ENCODE measurements at places on chromosomes 6 and 20.

- no peak for DNase-seq
These were observed 2.7 kb upstream of the LY6G5C start for GRCh38 chr6:31683591-31683990.

DNA sequence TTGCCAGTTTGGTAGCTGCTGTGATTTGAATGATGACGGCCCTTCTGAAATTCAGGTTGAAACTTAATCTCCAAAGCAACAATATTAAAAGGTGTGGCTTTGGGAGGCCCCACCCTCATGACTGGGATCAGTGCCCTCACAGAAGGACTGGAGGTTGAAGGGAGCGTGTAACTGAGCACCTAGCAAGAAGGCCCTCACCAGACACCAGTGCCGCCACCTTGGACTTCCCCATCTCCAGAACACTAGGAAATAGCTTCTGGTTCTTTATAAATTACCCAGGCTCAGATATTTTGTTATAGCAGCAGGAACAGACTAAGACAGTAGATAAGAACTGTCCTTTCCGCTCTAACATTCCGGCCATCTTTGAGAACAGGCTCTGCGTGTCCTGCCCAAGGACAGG lies 243.1 kb downstream of the DLL1 start:
- DNase-seq: no peak

GRCh38 chr20:57695012-57695411 lies 14.8 kb downstream of the PMEPA1 start:
- DNase-seq: no peak

DNA sequence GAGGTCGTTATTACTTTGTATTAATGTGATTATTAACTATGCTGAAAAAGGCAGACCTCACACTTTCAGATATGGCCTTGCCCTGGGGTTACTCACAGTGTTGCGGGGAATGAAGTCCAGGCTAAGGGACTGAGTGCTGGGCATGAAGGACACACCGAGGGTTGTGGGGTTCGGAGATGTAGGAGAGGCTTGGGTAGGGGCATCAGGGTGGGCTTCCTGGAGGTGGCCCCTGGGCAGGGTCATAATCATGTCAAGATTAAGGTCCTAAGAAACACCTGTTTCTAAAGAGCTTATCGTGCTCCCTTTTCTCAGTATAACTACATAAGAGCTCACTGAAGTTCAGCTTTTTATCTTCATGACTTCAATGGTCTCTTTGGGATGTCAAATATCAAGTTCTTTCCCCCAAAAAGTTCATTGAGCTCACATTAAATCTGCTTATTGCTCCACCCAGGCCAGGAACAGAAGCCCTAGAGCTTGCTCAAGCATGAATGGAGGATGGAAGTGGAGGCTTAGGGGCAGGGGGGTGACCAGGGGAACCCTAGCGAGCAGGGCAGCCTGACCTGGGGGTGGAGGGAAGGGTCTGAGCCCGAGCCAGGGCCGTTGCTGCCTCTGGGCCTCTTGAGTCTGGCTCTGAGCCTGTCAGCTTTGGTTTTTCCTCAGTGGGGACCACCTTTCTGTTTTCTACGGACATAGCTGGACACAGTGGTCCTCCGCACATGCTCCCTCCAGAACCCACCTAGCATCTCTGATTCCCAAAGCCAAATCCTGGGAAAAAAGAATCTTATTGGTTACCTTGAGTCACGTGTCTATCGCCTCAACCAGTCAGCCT lies 37.3 kb upstream of the TGM2 start:
- no peak for DNase-seq

DNA sequence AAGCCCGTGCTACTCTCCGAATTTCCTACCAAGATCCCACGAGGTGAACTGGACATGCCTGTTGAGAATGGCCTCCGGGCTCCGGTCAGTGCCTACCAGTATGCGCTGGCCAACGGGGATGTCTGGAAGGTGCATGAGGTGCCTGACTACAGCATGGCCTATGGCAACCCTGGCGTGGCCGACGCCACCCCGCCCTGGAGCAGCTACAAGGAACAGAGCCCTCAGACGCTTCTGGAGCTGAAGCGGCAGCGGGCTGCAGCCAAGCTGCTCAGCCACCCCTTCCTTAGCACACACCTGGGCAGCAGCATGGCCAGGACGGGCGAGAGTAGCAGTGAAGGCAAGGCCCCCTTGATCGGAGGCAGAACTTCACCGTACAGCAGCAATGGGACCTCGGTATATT lies 8.0 kb upstream of the FAM83D start:
- no peak for DNase-seq

DNA sequence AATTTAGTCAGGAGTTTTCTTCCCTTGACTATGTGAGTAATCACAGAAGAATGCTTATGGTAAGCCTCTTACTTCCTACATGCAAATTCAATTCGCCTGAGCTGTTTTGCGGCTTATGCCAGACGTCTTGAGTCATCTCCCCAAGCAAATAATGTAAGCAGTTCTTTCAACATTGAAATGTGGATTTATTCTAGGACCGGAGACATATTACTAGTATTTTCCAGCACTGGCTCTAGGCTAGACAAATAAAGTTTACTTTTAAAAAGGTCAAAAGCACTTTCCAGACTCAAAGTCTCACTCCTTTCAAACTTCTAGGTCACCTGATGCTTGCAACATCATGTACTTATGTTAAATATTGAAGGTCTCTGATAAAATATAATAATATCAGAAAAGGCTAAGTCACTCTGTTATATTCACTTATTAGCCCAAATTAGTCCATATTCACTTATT lies 38.1 kb upstream of the NOX3 start:
- DNase-seq: no peak

- DNase-seq: no peak
These were observed 140.5 kb downstream of the RCAN2 start for GRCh38 chr6:46350714-46351113.

DNA sequence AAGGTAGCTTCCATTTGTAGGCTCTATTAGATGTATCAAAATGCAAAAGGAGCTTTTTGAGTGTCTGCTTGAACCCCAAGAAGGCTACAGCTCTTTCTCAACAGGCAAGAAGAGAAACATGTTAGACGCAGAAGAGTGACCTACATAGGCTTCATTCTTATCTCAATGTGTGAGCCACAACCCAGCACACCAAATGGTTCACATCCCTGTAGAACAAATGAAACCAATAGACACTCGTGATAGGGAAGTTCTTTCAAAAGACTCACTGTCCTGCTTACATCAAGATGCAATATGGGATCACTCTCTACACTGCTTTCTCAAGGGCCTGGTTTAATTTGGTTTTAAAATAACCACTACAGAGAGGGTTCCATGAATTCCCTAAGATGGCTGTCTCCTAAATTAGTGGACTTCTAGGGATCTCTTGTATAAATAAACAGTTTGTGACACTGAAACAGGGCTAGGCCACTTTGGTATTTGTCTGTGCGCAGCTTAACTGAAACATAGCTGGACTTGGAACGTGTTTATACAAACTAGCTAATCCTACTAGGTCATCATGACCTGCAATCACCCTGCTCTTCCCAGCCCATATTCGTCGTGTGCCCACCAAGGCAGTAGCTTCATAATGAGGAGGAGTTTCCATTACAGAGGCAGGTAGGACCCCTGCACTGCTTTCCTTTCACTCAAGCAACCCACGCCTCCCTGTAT lies 225.4 kb upstream of the PREP start:
- DNase-seq: no peak

GRCh38 chr20:32235331-32236047 lies 27.8 kb downstream of the POFUT1 start:
- no peak for DNase-seq

DNA sequence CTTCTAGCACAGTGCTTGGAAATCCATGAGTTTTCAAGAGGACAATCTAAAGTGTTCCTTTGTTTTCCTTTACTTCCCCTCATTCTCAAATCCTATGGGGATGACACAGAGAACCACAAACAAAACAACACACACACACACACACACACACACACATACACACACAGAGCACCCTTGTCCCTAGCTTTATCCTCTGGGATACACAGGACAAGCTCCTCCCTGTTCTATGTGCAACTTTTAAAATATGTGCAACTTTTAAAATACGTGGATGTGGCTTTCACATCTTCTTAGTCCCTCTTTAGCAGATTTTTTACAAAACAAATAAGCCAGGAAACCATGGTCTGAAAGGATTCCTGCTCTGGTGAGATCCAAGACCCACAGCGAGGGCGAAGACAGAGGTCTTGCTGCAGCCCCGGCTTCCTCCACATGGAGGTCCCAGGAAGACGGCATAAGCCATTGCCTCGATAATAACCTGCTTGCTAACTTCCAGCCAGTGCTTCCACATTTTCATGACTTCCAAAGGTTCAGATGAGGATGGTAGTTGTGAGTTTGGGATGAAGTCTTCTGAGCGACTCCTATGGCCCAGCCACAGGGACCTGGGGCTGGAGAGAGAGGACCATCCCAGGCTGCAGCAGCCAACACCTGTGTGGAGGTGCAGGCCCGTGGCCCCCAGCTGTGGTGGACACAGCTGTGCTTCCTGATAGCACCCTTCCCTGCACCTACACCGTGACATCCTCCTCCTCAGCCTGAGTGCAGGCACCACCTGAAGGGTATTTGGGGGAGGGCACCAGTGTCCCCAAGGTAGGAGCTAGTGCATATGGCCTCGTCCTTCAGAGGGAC lies 62.8 kb upstream of the CD93 start:
- DNase-seq: no peak

DNA sequence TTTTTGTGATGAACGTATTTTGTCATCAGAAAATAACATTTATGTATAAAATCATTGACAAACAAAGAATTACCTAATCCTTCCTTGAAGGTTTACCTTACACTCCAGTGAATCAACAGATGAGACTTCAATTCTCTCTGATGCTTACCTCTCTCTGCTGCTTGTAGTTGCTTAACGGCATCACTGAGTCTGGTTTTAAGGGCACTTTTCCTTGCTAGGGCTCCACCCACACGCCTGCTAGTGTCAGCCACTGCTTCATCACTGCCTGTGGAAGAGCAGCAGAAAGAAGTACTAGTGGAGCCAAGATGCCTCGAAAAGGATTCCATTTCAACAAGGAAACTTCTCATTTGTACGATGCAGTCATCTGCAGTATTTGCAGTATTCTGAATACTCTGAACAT lies 63.0 kb downstream of the FAM229B start:
- DNase-seq: no peak

Data from activated naive CD4-positive, alpha-beta T cell (primary cell).